Stomach (tissue), 19 donors: ENCODE measurements at places on chromosomes 1 and 21. TPM values are rescaled to one million over a fixed set of nuclear protein-coding genes. Genes with fewer than 3 reads are reported as not detected.

GRCh38 chr1:174884038-174884437, 115.7 kb upstream of the CACYBP start:
- H3K27ac ChIP-seq, result no peak overlapping the region
- no peaks in the 10 kb centered on the region for H3K27me3 ChIP-seq
- H3K4me1 ChIP-seq, result peaks cover 6% of the 10 kb centered on the region
- no peak overlapping the region for H3K4me3 ChIP-seq

DNA sequence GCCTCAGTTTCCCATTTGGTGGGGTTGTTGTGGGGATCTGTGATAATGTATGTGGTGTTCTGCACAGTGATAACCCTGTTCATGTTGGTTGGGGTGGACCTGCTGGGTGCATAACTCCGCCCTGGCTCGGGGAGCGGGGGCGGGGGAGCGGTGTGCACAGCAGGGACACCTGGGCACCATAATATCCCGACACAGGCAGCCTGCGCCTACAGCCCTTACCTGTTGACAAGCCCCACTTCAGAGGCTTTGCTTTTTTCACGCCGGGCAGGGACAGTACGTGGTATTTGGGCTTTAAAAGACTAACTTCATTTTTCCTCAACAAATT, 48.0 kb upstream of the ACOT11 start:
- no peaks in the 10 kb centered on the region for H3K36me3 ChIP-seq
- DNase-seq, result no peak
- H3K27ac ChIP-seq, result no peak overlapping the region
- H3K4me1 ChIP-seq, result peaks cover 13% of the 10 kb centered on the region
- H3K27me3 ChIP-seq, result peaks cover 20% of the 10 kb centered on the region

DNA sequence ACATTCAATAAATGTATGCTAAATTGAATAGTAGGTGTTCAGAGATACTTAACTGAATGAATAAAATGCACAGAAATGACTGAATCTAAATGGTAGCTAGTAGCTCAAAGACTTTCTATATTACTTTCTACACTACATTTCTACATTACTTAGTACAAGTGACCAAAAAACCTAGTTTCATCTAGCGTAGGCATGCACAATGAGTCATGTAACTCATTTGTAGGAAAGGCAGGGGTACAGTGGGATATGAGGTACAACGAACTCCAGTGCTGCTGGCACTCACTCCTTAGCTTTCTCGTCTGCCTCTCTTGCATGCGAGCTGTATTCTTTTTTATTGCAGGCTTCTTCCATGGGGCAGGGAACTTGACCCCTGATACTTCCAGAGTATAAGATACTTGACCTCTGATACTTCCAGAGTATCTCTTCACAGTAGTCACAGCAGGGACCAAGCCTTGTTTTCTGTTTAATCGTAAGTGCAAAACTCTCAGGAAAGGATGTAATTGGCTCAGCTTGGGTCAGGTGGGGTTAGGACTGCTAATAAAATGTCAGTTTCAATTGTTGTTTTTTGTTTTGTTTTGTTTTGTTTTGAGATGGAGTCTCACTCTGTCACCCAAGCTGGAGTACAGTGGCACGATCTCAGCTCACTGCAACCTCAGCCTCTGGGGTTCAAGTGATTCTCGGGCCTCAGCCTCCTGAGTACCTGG, 4.9 kb upstream of the ATP2B4 start:
- H3K36me3 ChIP-seq, result no peaks in the 10 kb centered on the region
- no peak overlapping the region for H3K27ac ChIP-seq
- H3K27me3 ChIP-seq, result no peaks in the 10 kb centered on the region
- no peak overlapping the region for H3K4me3 ChIP-seq
- DNase-seq, result no peak

- H3K4me1 ChIP-seq, result peaks cover 21% of the 10 kb centered on the region
- H3K4me3 ChIP-seq, result no peak overlapping the region
- no peaks in the 10 kb centered on the region for H3K36me3 ChIP-seq
- H3K27me3 ChIP-seq, result no peaks in the 10 kb centered on the region
- no peak overlapping the region for H3K27ac ChIP-seq
Observed at GRCh38 chr21:41865002-41865777, 14.0 kb downstream of the PRDM15 start.

DNA sequence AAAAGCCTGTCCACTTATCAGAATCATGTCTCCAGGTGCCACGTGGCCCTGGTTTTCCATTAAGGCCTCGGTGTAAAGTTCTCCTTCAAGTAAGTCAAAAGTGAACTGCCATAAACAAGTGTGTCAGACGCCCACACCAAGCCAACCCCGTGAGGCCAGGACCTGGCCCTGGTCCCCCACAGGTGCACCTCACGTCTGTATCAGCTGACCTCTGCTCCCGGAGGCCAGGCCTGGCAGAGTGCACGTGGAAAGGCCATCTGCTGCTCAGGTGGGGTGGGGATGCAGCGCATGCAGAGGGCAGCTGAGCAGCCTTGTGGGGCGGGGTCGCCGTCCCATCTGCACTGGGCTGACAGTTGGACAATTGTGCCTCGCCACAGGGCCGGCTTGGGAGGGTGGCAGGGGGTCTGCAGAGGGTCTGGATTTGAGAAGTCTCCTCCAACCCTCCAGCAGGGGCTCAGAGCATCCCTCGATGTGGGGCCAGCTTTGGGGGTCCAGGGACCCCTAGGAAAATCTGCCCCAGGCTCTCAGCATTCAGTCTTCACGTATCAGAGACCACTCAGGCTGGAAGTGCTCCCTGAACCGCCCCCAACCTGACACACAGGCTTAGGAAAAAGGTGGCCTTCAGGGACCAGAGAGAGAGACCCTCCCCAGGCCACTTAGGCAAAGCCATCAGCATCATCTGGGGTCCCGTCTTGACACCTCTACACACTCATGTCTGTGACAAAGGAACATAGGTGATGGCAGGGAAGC, 3.0 kb downstream of the SLC19A1 start:
- no peak overlapping the region for H3K4me3 ChIP-seq
- peaks cover 4% of the 10 kb centered on the region for H3K36me3 ChIP-seq
- peaks cover 29% of the 10 kb centered on the region for H3K4me1 ChIP-seq

DNA sequence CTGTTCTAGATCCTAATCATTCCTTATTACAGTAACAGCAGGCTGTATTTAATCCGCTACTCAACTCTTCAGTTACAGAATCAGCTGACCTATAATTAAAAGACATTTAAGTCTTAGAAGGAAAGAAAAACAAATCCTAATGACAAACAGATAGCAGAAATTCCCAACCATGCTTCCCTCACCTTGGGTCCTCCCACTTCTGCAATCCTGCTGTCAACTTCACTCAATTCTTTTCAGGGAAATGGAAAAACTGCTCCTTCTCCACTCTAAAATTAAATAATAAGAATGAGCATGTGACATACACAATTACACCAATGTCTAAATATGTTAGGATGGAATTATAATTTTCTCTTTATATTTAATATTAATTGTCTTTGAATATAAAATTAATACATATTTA, 182.6 kb upstream of the LYPLAL1 start:
- H3K36me3 ChIP-seq, result no peaks in the 10 kb centered on the region
- H3K4me3 ChIP-seq, result no peak overlapping the region
- H3K27ac ChIP-seq, result no peak overlapping the region
- no peaks in the 10 kb centered on the region for H3K4me1 ChIP-seq
- no peak for DNase-seq

DNA sequence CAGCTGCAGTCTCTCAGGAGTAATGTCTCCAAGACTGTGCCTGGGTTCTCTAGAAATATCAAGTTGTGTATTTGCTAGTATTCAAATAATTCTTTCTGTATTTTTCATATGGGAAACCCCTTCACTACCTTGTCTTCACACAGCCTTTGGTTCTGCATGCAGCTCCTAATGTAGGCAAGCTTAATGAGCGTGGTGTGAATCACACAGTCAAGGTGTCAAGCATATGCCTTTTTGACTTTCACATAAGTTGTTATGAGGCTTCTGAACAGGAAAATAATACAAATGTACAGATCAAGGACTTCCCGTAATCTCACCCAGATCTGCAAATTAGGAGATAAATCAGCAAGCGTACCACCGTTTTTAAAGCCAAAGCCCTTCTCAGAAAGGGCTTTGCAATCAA, at the start of gene FCRL3:
Gene FCRL3, minus strand, starts transcription at position 38 of the 400 bp plus-strand sequence. CDS start 280 bp downstream, outside the sequence.
- no peaks in the 10 kb centered on the region for H3K4me1 ChIP-seq
- no peak within 1 kb of the TSS for H3K27ac ChIP-seq
- no peaks in the 10 kb centered on the region for H3K27me3 ChIP-seq
- no peak within 1 kb of the TSS for H3K4me3 ChIP-seq
- DNase-seq, result no peak

GRCh38 chr1:180530501-180530900, 28.1 kb upstream of the ACBD6 start:
- no peaks in the 10 kb centered on the region for H3K27me3 ChIP-seq
- H3K4me3 ChIP-seq, result no peak overlapping the region
- DNase-seq, result no peak
- no peaks in the 10 kb centered on the region for H3K36me3 ChIP-seq
- no peak overlapping the region for H3K27ac ChIP-seq
- no peaks in the 10 kb centered on the region for H3K4me1 ChIP-seq

DNA sequence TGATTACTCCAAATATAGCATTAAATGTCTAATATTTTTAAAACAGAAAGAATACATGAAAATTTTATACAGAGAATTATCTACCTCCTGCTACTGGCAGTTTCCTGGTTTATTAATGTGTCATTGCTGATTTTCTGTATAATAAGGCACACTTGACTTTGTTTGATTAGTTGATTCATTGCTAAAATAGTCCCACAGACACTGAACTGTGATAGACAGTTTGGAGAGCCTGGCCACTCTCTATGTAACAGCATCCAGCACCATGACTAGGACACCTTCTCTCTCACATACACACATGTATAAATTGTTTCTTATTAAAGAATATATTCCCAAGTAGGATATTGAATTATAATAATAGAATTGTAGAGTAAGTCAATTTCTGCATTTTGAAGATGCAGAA, 368.5 kb upstream of the SNX7 start:
- no peak overlapping the region for H3K4me3 ChIP-seq
- no peaks in the 10 kb centered on the region for H3K36me3 ChIP-seq
- no peaks in the 10 kb centered on the region for H3K4me1 ChIP-seq
- no peak overlapping the region for H3K27ac ChIP-seq
- no peaks in the 10 kb centered on the region for H3K27me3 ChIP-seq
- DNase-seq, result no peak

DNA sequence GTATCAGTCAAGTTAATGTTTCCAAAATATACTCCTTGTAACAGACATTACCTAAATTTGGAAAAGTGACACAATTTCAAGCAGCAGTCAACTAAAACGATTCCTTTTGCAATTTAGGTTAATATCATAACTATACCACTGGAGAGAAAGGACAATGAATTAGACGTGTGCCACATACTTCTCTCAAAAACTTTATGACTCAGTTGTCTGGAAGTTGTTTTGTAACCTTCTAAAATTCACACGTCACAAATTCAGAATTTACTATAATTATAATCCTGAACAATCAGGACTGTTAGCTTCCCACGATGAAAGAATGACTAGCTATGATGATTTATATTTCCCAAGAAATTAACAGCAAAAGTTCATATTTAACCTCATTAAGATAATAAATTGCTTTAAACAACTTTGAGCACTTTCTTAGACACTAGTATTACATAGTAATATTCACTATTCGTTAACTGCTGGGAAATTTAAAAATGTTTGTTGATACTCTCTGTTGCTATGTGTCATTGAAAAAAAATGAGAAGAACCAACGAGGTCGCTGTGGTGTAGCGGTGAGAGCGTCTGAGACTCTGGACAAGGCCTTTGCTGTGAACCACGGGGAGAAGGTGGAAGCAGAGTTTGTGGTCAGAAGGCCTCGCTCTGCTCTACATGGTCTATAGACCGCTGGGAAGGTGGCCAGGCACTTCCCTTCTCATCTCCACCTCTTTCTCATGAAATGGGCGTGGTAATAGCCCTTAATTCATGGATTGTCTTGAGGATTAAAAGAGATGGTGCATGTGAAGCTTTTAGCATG, 27.9 kb upstream of the BATF3 start:
- no peak for DNase-seq
- no peaks in the 10 kb centered on the region for H3K27me3 ChIP-seq
- no peak overlapping the region for H3K27ac ChIP-seq

- no peaks in the 10 kb centered on the region for H3K36me3 ChIP-seq
- H3K27me3 ChIP-seq, result no peaks in the 10 kb centered on the region
- H3K4me3 ChIP-seq, result no peak overlapping the region
- DNase-seq, result no peak
Observed at GRCh38 chr21:38511198-38511597, 12.9 kb upstream of the ERG start.

GRCh38 chr1:240496941-240497340, 115.0 kb downstream of the GREM2 start:
- no peak for DNase-seq
- H3K4me1 ChIP-seq, result no peaks in the 10 kb centered on the region
- no peaks in the 10 kb centered on the region for H3K27me3 ChIP-seq
- no peak overlapping the region for H3K4me3 ChIP-seq
- H3K36me3 ChIP-seq, result no peaks in the 10 kb centered on the region

DNA sequence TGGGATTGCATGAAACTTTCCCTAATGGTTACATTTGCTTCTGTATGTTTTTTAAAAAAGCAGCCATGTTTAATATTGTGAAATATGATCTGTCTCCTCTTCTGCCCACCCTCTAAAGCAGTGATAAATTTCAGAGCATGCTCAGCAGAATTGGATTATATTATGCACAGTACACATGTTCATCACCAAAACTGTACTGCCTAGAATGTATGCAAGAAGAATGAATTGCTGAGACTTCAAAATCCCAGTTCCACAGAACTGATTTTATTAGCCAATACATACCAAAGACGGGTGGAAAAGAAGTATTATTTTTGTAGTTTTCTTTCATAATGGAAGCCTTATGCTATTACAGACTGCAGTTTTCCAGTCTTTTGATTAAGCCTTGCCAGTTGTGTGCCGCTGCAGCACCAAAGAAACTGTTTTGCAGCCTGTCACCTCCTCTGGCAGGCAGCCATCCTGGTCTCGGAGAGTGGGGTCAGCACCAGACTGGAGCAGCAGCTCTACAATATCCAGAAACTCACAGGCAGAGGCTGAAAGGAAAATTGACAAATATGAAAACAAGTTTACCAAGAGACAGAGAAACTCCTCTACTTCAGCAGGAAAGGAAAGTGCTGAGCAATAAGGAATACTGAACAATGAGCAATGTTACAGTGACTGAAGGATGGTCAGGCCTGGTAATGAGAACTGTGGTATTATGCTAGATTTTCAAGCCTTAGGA, 58.1 kb downstream of the LHX4 start:
- H3K36me3 ChIP-seq, result peaks cover 22% of the 10 kb centered on the region
- no peak overlapping the region for H3K27ac ChIP-seq
- no peaks in the 10 kb centered on the region for H3K4me1 ChIP-seq
- no peak overlapping the region for H3K4me3 ChIP-seq
- no peaks in the 10 kb centered on the region for H3K27me3 ChIP-seq
- DNase-seq, result no peak

Gene OR2G6
- not detected for total RNA-seq

Gene NEK2
- not detected for total RNA-seq

Gene CA6
- total RNA-seq, result not detected

Gene MX2
- total RNA-seq, result 13.2 TPM

Gene ARHGEF16
- 149 TPM for total RNA-seq

Gene TNFRSF9
- total RNA-seq, result 0.37 TPM

Gene UBAP2L
- 62.4 TPM for total RNA-seq
